Nasal cavity respiratory epithelium epithelial cell of viscerocranial mucosa (primary cell): ENCODE measurements at places on chromosomes 1 and 21. TPM values are rescaled to one million over a fixed set of nuclear protein-coding genes. Genes with fewer than 3 reads are reported as not detected.

The RNU1-4 gene
- under 0.01 TPM in 2 replicates for total RNA-seq

The KRTAP23-1 gene
- not detected in 2 replicates for total RNA-seq

The SPAG17 gene
- total RNA-seq: under 0.01 and 0.78 TPM in 2 replicates

The LCE2B gene
- not detected in 2 replicates for total RNA-seq

The GMEB1 gene
- total RNA-seq: 10.6 and 14.4 TPM in 2 replicates

The NBPF26 gene
- 28.0 and 40.2 TPM in 2 replicates for total RNA-seq

The LRRN2 gene
- not detected in 2 replicates for total RNA-seq

The CYP4A11 gene
- not detected in 2 replicates for total RNA-seq
